Suppressor macrophage (primary cell): ENCODE measurements at places on chromosomes 4 and X.

DNA sequence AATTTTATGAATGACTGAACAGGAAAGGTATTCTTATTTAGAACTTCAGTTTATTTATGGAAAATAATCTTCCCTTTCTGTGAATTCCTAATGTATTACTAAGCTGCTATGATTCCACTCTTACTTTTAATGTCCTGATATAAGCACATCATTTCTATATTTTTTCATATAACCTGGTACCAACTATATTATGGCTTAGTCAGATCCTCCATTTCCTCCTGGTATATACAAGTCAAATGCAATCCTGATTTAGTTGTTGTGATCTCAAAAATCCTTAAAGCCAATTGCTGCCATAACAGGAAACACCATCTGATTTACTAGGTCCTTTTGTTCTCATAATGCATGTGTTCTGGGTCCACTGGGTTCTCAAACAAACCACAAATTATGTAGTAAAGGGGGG, 26.8 kb downstream of the TRMT2B start:
- no peak for DNase-seq

DNA sequence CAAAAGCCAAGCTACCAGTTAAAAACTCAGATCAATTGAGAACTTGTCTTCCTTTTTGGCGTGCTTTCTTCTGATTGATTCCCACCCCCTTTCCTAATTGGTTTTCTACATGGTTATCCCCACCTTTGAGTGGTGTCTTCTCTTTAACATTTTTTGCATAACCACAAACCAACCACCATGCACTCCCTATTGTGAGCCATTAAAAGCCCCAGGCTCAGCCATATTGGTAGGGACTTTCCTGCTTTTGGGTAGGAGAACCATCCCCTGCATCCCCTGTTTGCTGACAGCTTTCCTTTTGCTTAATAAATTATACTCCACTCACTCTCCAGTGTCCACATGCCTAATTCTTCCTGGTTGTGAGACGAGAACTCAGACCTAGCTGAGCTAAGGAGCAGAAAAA, 1651.4 kb upstream of the IGFBP7 start:
- DNase-seq: no peak

DNA sequence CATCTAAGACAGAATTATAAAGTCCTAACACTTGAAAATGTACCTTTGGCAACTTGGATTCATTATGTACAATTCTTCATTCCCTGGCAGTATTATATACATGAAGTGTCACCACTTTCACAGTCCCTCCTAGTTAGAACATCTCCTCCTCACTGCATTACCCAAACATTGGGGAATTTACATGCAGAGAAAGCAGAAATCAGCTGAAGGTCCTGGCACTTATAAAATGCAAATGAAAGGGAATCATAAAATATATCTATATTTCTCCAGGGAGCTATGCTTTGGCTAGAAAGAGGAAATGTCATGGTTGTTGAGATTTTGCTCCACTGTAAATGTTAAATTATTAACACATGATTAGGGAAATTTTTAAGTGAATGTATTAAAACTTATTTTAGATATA, 835.6 kb upstream of the SLIT2 start:
- no peak for DNase-seq

DNA sequence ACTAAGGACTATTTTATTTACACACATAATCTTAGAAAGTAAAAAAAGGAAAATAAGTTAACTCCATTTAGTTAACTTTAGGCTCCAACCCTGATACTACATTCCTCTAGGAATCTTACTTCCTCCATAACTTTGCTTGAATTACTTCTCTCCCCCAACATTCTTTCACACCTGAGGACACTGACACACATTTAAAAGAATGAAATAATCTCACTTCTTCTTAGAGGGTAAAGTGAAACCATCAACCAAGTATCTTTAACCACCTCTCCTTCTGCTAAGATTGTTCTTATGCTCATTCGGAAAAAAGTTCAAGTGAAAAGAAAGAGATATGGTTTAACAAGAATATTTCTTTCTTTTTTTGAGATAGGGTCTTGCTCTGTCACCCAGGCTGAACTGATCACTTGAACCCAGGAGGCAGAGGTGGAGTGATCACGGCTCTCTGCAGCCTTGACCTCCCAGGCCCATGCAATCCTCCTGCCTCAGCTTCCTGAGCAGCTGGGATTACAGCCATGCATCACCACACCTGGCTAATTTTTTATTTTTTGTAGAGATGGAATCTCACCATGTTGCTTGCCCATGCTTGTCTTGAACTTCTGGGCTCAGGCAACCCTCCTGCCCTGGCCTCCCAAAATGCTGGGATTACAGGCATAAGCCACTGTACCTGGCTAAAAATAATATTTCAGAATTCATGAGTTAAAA, 28.5 kb downstream of the SLC25A4 start:
- DNase-seq: no peak

- peak; percentile 60 for DNase-seq
Measured at GRCh38 chr4:84493092-84493850, 5.8 kb downstream of the NKX6-1 start.

- DNase-seq: no peak
Measured at GRCh38 chrX:7334253-7334935, 186.4 kb upstream of the PUDP start.

- DNase-seq: no peak
Measured at GRCh38 chr4:6476893-6477292, 4.5 kb upstream of the PPP2R2C start.

DNA sequence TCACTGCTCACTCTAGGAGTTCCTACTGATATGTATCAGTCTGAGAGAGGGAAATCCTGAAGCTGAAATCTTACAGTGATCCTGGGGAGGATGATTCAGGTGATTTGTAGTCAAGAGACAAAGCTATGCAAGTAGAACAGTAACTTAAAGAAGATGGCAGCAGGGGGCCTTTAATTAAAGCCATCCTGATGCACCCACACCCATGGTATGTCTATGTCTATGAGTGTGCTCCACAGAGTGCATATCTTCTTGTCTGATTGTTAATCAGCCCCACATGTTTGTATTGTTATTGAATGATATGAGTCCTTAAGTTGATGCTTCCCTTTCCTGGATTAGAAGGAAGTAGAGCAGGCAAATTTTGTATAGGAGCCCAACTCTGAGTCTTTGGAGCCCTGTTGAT, 78.8 kb downstream of the NHS start:
- DNase-seq: no peak

- no peak for DNase-seq
Measured at GRCh38 chr4:40940317-40940741, 190.6 kb downstream of the NSUN7 start.

GRCh38 chrX:78643096-78643495, 16.0 kb downstream of the RTL3 start:
- no peak for DNase-seq

- no peak for DNase-seq
Measured at GRCh38 chr4:154928640-154929257, 147.7 kb downstream of the RBM46 start.
